Fibroblast of the conjunctiva (primary cell): ENCODE measurements at places on chromosomes 3 and 15.

GRCh38 chr3:110654843-110655502, 416.6 kb upstream of the NECTIN3 start:
- no peak for DNase-seq

GRCh38 chr15:100516643-100517512, 11.9 kb downstream of the CERS3 start:
- no peak for DNase-seq

GRCh38 chr3:120454076-120454689, 3.4 kb upstream of the FSTL1 start:
- no peak for DNase-seq

DNA sequence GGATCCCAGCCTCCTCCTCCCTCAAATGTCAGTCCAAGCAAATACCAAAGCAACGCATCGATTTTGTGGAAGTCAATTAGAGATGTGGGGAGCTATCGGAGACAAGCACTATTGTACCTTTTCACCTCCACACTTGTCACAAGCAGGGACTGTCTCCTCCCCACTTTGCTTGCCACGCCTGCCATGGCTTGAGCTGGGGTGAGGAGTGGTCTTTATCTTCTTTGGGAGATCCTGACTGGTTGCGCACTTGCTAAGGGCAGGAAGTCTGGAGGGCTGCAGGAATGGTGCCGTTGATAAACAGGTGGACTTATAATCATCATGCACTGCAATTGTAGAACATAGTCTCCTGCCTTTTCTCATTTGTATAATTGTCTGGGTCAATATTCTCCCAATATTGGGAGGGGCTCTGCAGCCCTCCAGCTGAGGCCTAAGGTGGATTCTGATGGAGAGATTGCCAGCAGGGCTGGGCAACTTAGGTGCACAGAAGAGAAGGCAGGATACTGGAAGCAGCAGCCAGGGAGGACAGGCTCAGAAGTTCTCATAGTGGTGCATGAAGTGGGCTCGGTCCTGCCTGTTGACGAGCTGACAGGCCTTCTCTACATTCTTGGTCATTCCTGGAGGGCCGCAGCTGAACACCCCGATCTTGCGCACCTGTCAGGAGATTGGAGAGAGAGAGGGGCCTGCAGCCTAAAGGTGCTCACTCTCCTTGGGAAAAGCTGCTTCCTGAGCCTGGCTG, 20.2 kb downstream of the DUOX2 start:
- DNase-seq = no peak

DNA sequence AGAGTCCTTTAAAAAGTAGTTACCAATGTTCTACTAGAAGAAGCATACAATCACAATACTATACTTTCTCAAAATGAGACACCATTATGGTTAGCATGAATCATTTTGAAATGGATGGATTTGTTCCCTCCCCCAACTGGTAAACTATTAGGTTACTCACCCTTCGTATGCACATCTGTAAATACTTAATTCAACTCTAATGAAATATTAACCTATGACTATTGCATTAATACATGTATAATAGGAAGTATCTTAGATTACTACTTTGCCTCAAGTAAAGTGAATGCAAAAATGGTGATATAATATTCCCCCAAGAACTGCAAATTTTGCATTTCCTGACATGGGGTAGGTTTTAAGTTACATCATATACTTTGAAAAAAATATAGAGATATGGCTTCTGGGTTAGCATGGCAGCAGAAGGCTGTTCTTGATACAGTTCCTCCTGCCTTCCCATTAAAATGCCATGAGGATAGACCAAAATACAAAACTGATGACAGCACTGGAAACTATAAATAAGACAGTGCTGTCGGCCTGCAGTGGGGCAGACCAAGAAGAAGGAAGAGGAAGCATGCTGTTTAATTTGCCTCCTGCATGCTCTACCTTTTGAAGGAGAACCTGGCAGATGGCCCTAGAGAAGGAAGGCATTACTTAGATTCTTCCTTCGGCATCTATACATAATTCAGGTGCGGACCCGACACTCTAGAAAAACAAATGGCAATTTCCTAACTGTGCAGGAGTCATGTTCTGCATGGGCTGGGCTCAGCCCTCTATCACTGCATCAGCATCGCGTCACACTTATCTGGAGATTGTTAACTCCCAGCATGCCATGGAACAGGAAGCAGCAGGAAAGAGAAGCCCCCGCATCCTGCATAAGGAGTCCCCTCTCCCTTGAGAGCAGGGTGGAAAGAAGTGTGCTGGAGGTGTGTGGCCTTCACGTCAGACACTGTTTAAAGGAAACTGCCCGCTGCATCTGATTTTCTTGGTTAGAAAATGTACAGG, 41.8 kb upstream of the NEO1 start:
- DNase-seq = no peak
